ENCODE measurements at places on chromosomes 6 and 20.

GRCh38 chr6:42449917-42450476 lies 1.7 kb downstream of the TRERF1 start:
- DNase-seq = peak; percentile 48

- no peak for DNase-seq
Measured at GRCh38 chr6:104700371-104701185, 159.1 kb downstream of the HACE1 start.

- peak; percentile 59 for DNase-seq
Measured at GRCh38 chr20:42179768-42180167, 561.6 kb upstream of the CHD6 start.

GRCh38 chr6:168607272-168608112 lies 166.5 kb downstream of the SMOC2 start:
- peak; percentile 86 for DNase-seq

DNA sequence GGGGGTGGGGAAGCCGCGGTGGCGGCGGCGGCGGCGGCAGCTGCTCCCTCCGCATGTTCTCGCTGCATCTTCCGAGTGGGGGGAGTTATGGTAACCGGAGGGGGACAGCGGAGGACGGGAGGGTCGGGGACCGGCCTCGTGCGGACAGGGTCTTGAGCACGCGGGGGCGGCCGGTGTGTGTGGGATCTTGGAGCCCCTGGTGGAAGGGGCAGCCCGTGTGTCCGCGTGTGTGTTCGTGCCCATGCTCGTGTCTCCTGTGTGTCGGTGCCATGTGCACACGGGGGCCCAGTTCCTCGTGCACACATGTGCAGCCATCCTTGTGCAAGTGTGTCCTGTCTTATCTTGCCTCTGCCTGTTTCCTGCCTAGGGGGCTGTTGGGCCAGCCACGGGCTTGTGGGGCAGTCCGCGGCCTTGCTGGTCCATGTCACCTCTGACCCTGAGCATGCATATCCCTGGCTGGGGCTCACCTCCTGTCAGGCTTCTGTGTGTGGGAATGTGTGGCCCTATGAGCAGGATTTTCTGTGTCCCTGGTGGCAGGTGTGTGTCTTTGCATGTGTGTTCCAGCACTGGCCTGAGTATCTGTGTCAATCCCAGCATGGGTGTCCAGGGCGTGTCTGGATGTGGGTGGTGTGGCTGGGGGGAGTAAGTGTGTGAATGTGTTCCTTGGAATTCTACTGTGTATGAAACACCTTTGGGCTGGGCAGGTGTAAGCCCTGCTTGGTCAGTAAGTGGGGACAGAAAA lies 8.5 kb downstream of the SYNGAP1 start:
- DNase-seq = peak; percentile 61

GRCh38 chr20:5767493-5768098 lies 17.4 kb downstream of the SHLD1 start:
- peak; percentile 12 for DNase-seq

DNA sequence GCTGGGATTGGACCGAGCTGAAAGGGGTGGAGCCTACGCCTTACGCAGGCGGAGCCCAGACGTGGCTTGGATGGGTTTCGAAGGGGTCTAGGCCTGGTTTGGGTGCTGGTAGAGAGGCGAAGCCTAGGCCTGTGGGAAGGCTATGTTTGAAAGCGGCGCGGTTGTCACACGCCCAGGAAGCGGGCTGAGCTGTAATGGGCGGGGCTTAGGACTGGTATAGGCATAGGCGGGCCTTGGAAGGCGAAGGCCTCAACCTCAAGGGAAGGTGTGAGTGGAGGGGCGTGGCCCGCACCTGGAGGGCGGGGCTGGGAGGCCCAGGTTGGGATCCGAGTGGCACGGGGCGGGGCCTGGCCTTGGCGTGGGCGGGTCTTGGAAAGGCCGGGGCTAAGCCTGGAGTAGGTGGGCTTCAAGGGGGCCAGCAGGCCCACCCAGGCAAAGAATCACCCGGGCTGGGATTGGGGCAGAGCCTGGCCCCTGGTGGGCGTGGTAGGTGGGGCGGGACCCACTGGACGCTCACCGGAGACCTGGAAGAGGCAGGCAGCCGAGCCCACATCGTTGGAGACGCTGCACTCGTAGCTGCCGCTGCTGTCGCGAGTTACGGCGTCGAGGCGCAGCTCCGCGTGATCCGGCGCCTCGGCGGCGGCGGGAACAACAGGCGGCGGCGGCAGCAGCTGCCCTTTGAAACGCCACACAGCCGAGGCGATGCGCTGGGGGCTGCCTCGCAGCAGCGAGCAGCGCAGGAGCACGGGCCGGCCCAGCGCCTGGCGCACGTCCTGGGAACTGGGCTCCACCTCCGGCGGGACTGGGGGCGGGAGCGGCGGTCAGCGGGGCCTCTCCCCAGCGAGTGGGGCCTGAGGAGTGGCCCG lies 49.0 kb downstream of the MDGA1 start:
- peak; percentile 62 for DNase-seq

- peak; percentile 22 for DNase-seq
Measured at GRCh38 chr6:170297576-170298330, 6.9 kb upstream of the DLL1 start.

DNA sequence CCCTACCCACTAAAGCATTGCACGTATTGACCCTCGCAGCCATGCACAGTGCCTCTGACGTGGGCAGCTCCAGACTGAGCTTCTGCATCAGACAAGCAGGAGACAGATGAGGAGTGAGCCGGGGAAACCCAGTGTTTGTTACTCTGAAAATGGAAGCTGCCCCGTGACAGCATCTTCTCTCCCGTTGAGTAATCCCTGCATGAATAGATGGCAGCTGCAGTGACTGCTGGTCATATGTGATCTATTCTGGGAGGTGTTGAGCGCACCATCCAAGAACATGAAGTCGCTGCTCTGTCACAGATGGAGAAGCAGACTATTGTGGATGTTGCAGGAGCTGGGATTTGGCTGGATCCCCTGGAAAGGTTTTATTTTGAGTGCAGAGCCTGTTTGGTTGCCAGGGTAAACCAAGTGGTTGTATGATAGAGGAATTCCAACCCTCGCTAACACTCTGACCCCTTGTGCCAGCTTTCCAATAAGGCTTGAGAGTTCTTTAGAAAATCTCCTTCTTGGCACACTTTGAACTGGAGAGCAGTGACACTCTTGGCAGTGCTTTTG lies 242.2 kb downstream of the NRN1 start:
- DNase-seq = peak; percentile 51
